ENCODE measurements at places on chromosomes 5 and 9.

DNA sequence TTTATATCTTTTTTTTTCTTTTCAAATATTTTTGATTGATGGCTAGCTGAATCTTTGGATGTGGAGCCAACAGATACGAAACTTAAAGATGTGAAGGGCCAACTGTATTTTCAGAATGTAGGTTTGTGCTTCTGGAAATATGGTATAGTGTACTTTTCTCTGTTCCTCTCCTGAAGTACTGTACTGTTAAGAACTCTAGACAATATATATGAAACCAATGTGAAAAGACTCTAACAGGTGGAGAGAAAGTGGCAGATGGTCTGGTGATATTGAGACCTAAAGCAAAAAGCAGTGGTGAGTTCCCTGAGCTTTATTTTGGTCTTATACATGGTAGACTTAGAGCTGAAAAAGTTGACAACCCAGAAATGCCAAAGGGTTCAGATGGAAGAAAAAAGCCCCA is 185.0 kb upstream of the GRIN3A start:
- no peak for DNase-seq

- DNase-seq: no peak
Measured at GRCh38 chr9:100939636-100940035, 88.9 kb upstream of the PLPPR1 start.

- no peak for DNase-seq
Measured at GRCh38 chr9:29212397-29213387, 1639.4 kb upstream of the C9orf72 start.

DNA sequence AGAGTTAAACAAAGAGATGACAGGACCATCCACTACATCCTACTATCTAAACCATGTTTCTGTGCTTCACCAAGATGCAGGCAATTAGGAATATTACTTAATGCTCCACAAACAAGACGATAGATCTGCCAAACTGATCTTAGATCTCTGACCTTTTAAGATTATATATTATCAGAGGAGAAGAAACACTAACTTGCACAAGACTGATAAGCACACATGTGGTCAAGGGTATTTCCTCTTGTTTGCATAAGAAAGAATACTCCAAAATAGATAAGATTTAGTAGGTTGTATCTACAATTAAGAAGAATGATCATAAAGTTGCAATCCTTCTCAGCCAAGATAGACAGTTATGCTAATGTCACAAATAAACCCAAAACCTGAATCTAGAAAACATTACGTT is 601.0 kb upstream of the ACO1 start:
- DNase-seq: no peak

DNA sequence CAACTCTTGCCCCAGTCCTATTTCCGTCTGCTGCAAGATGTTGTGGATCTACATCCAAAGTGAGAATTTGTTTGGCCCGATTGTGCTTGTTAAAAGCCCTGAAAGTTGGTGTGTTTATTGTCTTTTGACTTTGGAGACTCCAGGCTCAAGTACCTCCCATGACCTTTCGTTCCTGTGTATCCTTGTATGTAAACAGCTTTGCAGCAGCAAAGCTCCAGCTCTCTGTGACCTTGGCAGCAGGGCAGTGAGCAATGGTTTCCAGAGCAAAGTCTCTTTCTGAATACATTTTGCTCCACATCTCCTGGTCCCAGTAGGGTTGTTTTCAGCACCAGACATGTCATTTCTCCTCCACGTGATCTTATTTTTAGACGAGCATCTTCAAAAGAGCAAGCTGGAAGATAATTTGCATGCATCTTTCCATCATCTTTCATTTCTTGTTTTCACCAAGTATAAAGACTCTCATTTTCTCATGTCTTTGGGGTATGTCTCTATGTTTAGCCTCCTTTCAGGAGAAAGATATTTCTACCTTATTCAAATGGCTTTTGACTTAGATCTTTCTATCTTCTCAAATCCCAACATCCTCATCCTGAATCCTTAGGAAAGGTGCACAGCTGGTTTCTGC is 68.1 kb upstream of the ERCC6L2 start:
- DNase-seq: no peak

- peak; percentile 55 for DNase-seq
Measured at GRCh38 chr5:132465059-132465707, 25.4 kb downstream of the IRF1 start.

- no peak for DNase-seq
Measured at GRCh38 chr5:69011910-69012309, 81.9 kb upstream of the SLC30A5 start.

DNA sequence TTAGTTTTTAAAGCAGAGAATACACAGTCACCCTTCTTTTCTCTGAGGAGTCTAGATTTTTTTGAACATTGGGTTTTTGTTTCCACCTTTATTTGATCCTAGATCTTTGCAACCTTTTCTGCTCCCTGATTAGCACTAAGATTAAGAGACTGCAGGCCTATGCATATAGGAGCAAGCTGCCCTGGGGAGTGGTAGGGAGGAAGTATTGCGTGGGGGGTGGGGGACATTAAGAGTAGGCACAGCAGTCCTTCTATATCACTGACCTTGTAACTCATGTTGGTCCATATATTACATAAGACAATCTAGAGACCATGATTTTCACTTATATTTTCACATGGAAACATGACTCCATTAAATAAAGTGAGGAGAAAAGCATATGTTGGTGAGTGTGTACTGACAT is 149.1 kb downstream of the ADGRV1 start:
- DNase-seq: no peak

DNA sequence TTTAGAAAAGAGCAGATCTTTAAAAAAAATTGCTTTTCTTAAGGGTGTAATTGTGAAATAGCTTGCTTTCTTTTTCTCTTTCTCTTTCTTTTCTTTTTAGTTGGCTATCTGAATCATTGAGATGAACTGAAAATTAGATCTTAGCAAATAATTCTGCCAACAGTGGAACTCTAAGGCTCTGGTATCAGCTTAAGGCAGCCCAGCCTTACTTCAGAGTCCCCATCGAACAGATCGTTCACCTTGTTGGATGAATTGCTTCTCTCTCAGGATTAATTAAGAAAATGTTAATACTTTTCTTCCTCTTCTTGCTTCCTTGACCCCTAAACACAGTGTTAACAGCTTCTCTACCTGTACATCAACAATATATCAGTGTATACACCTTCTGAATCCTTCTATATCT is 92.1 kb downstream of the ZCCHC7 start:
- DNase-seq: no peak

DNA sequence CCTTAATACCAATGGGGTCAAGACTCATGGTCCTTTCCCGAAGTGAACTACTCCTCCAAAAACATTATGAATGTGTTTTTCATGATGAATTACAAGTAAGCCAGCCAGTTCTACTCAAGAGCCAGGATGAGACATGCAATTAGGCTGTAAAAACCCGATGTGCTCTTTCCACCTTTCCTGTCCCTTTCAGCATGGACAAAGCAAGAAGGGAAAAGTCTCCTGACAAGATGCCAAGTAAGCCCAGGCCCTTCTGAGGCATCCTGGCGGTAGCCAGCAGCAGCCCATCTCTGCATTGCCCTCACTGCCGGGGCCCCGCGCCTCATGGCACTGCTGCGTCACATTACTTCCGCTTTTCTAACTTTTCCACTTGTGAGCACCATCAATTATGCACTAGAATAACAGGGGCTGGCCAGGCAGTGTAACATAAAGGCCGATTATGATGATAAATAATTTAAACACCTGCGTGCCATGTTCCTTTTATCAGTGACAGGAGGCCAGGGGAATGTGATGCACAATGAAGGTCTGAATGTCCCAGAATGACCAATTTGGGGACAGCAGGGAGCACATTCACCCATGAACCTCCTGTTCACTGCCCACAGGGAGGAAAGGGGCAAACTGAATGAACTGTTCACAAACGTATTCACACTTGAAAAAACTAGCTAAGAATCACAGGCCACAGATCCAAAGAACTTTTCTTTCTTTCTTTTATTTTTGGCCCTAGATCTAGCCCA is 37.4 kb downstream of the EFNA5 start:
- no peak for DNase-seq

GRCh38 chr9:107612136-107612535 is 122.6 kb upstream of the KLF4 start:
- no peak for DNase-seq

GRCh38 chr9:69273161-69273560 is 51.9 kb upstream of the ENTREP1 start:
- DNase-seq: no peak

- DNase-seq: no peak
Measured at GRCh38 chr9:131848570-131849160, 108.8 kb upstream of the RAPGEF1 start.

DNA sequence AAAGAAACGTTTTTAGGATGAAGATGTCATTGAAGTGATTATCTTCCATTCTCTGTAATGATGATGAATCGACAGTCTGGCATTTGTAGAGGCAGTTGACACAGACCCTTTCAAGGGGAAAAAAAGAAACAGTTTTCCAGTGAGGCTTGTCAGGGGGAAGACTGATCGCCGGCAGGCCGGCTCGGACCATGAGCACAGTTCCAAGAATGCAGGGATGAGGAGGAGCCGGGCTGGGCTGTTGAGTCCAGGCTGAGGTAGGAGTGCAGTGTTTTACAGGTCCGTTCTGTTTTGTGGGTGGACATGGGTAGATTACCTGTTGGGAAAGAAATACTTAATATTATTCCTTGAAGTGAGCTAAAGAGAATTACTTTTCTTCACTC is 194.6 kb downstream of the AOPEP start:
- no peak for DNase-seq

- peak; percentile 1 for DNase-seq
Measured at GRCh38 chr5:7436521-7436920, 40.6 kb downstream of the ADCY2 start.

- DNase-seq: no peak
Measured at GRCh38 chr9:88926781-88927505, 64.3 kb upstream of the S1PR3 start.

DNA sequence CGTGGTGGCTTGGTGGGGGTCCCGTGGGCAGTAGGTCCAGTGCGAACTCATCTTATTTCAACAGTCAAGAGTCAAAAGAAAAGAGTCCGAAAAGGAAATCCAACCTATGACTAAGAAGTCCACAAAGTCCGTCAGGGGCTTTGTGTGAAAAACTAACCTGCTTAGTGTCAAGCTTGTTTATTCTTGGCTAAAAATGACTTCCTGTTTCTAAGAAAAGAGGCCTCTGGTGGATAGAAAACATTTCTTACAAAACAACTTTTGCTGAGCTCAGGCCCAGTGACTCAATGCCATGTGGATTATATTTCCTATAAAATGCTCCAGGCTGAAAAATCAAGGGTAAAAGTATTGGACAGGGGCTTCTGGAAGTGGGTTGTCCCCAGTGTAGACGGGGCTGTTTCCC is 105.9 kb downstream of the GADD45G start:
- no peak for DNase-seq

Data from thymus (tissue), 14 donors.